ENCODE measurements at places on chromosomes 3 and 15. TPM values are rescaled to one million over a fixed set of nuclear protein-coding genes. Genes with fewer than 3 reads are reported as not detected.

Gene ITPKA
- 0.16 TPM for total RNA-seq

Gene IGSF10
- total RNA-seq, result 0.06 TPM

Gene AADACL2
- total RNA-seq, result not detected

Gene DUOX1
- not detected for total RNA-seq

Gene SOX14
- not detected for total RNA-seq

Measured in bladder microvascular endothelial cell (primary cell).